ENCODE measurements at places on chromosomes 12 and 14.

- no peak for DNase-seq
Measured at GRCh38 chr14:50340963-50341362, 28.8 kb downstream of the DMAC2L start.

GRCh38 chr12:14994610-14995009 lies 21.8 kb downstream of the PDE6H start:
- no peak for DNase-seq

- DNase-seq = no peak
Measured at GRCh38 chr12:107207931-107208525, 114.7 kb upstream of the CRY1 start.

GRCh38 chr14:95620659-95621059 lies 65.6 kb upstream of the TCL1B start:
- DNase-seq = peak; percentile 47

DNA sequence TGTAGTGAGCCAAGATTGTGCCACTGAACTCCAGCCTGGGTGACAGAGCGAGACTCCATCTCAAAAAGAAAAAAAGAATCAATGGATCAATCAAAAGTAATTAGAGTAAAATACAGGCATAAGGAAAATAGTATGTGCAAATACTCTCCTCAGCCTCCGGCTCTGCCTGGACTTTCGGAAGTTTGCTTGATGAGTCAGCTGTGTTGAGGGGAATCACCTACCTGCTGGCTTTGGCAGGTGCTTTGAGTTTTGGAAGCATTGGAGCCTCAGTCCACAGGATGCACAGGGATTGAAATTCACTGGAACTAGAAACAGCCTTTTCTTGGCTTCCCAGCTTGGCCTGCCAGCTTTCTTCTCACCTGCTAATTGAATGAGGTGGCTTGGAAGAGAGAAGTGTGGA lies 268.2 kb downstream of the PCNX1 start:
- no peak for DNase-seq

DNA sequence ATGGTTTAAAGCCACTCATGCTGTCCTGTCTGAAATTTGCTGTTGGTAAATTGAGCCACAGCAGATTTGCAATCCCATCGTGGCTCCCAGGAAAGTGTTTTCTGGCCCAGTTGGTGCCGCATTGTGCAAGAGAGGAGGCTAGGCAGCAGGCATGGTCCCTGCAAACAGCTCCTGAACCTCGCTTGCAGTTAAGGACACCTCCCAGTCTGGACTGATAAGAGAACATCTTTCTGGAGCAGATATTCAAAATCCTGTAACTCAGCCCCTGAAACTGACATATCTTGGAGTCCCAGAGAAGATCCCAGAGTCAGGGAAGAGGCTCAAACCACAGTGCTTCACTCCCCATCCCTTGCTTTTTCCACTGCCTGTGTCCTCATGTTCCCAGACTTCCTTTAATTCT lies 328.6 kb upstream of the FKBP4 start:
- no peak for DNase-seq

DNA sequence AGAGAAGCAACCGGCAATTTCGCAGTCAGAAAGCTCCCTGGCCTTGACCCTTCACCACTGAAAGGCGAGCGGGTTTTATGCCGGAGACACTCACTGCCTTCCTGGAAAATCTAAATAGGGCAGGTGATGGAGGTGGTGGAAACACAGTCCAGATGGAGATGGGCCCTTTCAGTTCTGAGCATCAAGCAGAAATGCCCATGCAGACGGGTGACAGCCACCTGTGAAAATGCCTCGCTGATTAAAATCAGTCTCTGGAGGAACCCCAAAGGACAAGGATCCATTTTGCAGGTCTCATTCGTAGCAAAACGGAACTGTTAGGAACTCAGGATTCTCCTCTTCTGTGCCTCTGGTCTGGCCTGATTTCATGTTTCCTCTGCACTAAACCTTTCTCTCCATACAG lies 74.2 kb downstream of the FZD10 start:
- DNase-seq = no peak

DNA sequence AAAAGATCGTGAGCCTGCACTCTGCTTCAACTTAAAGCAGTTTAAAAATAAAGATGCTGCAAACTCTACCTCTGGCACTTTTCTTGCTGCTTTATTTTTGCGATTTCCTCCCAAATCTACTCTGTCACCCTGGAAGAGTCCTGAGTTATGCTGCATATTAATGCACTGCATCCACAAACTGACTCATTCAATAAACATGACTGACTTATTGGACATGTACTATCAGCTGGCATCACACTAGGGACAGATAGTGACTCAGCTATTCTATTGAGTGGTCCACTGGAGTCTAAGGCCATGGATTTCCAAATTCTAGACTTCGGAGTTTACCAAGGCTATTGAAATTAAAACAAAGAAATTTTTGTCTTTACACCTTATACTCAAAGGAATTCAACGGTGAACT lies 90.7 kb upstream of the PTPRR start:
- no peak for DNase-seq

DNA sequence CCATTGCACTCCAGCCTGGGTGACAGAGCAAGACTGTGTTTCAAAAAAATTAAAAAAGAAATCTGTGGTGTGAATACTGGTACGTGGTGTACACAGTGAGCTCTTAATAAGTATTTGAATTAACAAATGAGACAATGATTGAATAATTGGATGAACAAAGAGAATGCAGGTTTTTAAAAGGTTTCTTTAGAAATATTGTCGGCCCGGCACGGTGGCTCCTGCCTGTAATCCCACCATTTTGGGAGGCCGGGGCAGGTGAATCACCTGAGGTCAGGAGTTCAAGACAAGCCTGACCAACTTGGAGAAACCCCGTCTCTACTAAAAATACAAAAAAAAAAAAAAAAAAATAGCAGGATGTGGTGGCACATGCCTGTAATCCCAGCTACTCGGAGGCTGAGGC lies 6.6 kb downstream of the HIF1A start:
- no peak for DNase-seq

- no peak for DNase-seq
Measured at GRCh38 chr12:103821773-103822172, 19.3 kb downstream of the NT5DC3 start.

GRCh38 chr14:53851394-53852090 lies 105.1 kb downstream of the BMP4 start:
- DNase-seq = no peak

GRCh38 chr12:25319233-25319984 lies 68.7 kb upstream of the KRAS start:
- no peak for DNase-seq
